Right renal pelvis (tissue), 4 donors: ENCODE measurements at places on chromosomes 7 and 10.

DNA sequence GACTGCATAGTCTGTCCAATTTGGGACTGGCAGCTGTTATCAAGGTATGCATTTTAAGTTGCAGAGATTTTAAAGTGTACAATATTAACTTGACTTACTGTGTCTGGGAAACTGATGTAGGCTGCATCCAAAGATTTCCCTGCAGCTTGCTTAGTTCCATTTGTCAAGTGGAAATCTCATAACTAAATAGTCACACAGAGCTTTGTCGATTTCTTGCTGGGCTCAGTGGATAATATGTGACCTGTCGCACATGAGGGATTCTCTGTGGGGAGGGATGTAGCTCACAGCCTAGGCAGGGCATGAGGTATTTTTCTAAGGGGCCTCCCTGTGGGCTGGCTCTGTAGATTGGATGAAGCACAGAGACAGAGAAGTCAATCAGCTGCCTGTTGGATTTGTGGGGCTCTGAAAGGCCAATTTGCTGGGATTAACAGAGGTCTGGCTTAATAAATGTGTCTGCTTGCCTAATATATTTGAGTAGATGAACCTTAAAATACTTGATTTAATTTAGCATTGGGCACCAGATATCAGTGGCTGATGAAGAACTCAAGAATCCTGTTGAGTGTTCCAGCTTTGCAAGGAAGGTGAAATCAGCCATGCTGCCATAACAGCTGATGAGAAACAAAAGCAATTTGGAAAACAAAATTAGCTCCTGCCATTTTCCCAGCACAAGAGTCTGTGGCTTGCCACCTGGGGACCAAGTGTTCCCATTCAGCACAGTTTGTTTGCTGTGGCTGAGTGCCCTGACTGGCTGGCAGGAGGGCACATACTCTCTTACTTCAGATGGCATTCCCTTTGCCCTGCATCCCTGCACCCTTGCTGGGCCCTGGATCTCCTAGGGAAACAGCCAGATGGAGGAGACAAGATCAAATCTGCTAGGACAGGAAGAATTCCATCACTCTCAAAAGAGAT is 598.5 kb downstream of the SORCS3 start:
- DNase-seq = no peak

DNA sequence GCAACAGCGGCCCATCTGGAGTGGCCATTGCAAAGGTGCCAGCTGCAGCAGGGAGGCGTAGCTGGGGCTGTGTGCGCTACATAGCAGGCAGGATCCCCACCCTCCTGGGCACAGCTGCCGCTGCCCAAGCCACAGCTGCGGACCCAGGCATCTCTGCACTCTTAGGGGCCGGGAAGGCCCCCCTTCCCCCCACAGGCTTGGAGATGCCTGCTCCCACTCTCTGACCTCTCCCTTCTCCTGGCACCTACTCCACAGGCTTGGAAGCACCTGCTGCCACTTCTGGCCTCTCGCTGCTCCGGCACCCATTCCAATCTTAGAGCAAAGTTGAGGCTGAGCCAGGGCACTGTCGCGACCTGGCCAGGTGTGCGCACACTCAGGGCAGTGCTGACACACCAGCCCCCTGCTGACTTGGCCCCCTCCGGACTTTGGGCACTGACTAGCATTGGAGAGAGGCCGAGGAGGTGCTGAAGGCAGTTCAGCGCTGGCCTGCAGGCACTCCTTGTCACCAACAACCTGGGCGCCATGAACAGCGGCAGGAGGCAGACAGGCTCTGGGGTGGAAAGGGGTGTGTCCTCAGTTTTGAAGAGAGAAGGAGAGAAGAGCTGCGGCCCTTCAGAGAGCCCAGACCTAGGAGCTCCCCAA is 18.4 kb downstream of the RBM48 start:
- no peak for DNase-seq

- DNase-seq = no peak
These were observed 3.2 kb downstream of the ZNF775 start for GRCh38 chr7:150382123-150382843.

DNA sequence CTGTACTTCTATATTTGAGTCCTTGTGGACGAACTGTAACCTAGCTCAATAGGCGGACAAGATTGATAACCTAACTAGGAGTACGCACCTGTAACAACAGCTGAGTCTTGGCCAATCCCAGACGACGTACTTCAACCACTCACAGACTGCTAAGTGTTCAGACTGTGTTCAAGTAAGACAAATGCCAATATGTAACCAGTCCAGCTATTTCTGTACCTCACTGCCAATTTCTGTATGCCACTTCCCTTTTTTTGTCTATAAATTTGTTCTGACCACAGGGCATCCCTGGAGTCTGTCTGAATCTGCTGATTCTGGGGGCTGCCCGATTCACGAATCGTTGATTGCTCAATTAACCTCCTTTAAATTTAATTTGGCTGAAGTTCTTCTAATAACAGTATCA is 32.2 kb downstream of the HACD1 start:
- DNase-seq = no peak

GRCh38 chr10:7953447-7953846 is 101.0 kb upstream of the GATA3 start:
- DNase-seq = no peak

- DNase-seq = no peak
These were observed 51.9 kb downstream of the GNAT3 start for GRCh38 chr7:80459776-80460510.

- no peak for DNase-seq
These were observed 475.5 kb downstream of the RPS24 start for GRCh38 chr10:78508955-78509748.

- no peak for DNase-seq
These were observed 39.6 kb downstream of the ENTPD1 start for GRCh38 chr10:95795602-95796001.

GRCh38 chr10:130550952-130551674 is 414.9 kb downstream of the GLRX3 start:
- DNase-seq = no peak

- no peak for DNase-seq
These were observed 6.9 kb upstream of the NOBOX start for GRCh38 chr7:144410441-144410840.

DNA sequence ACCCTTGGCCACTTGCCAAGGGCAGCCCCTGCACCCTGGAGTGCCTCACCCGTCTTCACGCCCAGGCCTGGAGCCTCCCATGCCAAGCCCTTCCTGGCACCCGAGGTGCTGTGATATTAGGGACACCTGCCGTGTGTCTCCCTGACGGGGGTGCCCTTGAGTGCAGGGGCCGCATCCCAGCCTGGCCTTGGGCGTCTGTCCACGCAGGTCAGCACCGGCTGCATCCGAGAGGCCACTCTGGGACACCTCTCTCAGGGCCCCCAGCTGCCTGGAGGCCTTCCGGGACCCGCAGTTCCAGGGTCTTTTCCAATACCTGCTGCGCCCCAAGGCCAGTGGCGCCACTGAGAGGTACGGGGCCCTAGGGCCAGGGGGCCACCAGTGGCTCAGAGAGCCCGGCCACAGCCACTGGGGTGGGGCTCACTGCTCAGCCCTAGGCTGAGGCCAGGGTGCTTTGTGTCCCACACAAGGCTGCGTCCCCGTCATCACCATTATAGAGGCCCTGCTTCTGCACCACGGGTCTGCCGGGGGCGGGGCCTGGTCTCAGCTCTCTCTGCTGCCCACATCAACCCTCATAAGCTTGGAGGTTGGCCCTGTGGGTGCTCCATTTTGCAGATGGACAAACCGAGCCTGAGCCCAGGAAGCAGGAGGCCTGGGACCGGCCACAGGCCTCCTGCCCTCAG is 12.7 kb downstream of the AP5Z1 start:
- DNase-seq = no peak

- DNase-seq = no peak
These were observed 70.3 kb downstream of the WDR37 start for GRCh38 chr10:1126461-1126860.

DNA sequence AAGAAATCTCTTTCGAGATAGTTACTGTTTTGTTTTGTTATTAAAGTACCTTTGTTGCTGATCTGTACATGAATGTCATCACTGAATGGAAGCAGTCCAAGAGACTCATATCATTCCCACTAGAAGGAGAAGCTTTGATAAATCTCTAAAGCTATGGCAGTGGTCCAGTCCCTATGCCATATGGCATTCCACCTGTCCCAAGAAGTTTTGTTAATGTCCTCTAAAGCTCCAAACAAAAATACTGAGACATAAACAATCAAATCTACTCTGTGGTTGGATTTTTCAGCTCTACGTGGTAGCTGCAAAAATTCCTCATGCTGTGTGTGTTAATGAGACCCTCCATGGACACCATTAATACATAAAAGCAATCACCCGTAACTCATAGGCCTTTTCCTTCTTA is 94.1 kb downstream of the LRRN3 start:
- no peak for DNase-seq
